ENCODE measurements at places on chromosomes 3 and 15. TPM values are rescaled to one million over a fixed set of nuclear protein-coding genes. Genes with fewer than 3 reads are reported as not detected.

GRCh38 chr3:152127058-152127457 is 141.7 kb upstream of the MBNL1 start:
- no peak for DNase-seq

GRCh38 chr3:197317250-197317963 is 19.0 kb upstream of the DLG1 start:
- DNase-seq: no peak

DNA sequence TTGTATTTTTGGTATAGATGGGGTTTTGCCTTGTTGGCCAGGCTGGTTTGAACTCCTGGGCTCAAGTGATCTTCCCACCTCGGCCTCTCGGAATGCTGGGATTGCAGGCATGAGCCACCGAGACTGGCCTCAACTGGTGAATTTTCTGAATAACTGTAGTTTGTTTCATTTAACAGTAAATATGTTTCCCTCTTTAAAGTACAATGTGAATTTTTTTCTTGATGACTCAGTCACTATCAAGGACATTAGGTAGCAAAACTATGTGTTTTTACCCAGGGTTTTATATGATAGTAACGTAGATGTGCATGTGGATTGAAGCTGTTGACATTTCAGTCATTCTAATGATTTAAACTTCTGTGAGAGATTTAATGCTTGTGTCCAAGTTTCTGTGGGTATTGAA is 40.2 kb upstream of the MAPKBP1 start:
- DNase-seq: no peak

- DNase-seq: no peak
Measured at GRCh38 chr3:29153811-29154210, 127.1 kb upstream of the RBMS3 start.

Gene SCAMP2
- total RNA-seq: 105 TPM

All from B cell (primary cell).